ENCODE measurements at places on chromosomes 5 and 9. TPM values are rescaled to one million over a fixed set of nuclear protein-coding genes. Genes with fewer than 3 reads are reported as not detected.

The ZBED3 gene
- 0.54 TPM for total RNA-seq

The KIAA0825 gene
- 7.0 TPM for total RNA-seq

DNA sequence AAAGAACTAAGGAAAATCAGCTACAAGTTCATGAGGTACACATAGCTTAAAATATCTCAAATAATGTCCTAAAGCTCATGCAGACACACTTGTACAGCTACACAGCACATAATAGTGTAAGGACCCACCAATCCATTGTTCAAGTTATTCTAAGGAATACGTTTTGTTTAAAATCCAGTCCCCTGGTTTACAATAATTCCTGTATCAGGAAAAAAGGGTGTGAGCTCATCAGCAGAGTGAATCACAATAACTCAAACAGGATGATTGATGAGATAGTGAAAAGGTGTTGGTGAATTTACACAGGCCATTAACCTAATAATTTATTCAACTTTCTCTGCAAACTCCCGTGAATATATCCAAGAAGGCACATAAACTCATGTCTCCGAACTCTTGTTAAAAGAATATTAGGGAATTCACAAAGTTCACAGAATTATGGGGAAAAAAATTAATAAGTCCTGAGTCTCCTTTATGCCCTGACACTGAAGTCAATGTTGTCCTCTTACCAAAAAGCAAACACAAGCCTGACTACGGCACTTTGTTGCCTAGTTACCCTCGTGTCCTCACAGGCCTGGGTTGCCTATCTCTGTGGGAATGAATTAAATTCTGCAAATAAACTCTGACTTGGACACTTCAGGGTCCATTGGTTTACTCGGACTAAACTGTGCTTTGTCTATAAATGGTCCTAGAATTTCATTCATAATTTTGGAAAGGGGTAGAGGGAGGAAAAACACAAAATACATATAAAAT, 142.8 kb upstream of the PDE4D start:
- no peaks in the 10 kb centered on the region for H3K36me3 ChIP-seq
- no peak for DNase-seq
- H3K4me3 ChIP-seq: no peak overlapping the region
- peaks cover 12% of the 10 kb centered on the region for H3K27me3 ChIP-seq
- no peaks in the 10 kb centered on the region for H3K4me1 ChIP-seq

- DNase-seq: peak; percentile 47
- H3K4me3 ChIP-seq: 0 out of 2 replicates have a peak overlapping the region, but pooled peaks have one; percentile 11
- peak overlapping the region; percentile 93 for H3K27ac ChIP-seq
- H3K4me1 ChIP-seq: peaks cover 56% of the 10 kb centered on the region
- H3K27me3 ChIP-seq: no peaks in the 10 kb centered on the region
These were observed 4.6 kb downstream of the SURF4 start for GRCh38 chr9:133371261-133371711.

GRCh38 chr5:84370176-84370575, 14.5 kb downstream of the EDIL3 start:
- H3K27me3 ChIP-seq: peaks cover 32% of the 10 kb centered on the region
- H3K36me3 ChIP-seq: no peaks in the 10 kb centered on the region
- H3K4me1 ChIP-seq: no peaks in the 10 kb centered on the region
- H3K27ac ChIP-seq: no peak overlapping the region
- H3K4me3 ChIP-seq: no peak overlapping the region

GRCh38 chr9:79266986-79267385, 304.8 kb upstream of the TLE4 start:
- H3K4me1 ChIP-seq: peaks cover 17% of the 10 kb centered on the region
- H3K27ac ChIP-seq: no peak overlapping the region

DNA sequence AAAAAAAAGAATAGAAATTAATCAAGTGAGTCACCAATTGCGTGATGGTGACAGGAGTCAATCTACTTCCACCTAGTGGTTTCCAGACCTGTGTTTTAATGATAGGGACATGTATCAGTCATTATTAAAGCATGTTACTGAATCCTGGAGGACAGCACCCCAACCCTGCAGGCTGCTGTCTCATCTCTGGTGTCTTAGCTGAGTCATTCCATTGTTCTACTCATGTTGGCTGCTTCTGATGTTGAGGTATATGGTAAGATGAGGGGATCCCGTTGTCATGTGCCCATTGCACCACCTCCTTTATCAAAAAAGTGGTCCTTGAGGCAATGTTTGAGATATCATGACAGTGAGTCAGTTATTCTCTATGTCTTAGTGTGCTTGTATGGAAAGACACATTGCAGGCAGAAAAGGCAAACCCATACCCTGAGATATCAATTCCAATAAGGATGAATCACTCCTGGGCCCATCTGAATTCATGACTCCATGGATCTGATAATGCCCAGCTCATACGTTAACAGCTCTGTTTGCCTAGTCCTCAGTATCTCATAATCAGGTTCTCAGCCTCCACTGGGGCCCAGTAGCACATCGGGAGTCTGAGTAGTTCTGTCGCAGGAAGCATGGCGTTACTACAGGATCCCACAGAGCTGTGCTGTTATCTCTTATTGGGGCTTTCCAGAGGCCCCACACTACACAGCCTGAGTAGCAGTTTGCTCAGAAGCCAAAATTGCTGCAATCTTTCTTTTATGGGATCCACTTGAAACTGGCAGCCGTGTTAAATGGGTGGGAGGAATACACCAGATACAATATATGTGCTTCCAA, 31.2 kb downstream of the HMGCS1 start:
- H3K27me3 ChIP-seq: no peaks in the 10 kb centered on the region
- H3K36me3 ChIP-seq: no peaks in the 10 kb centered on the region
- no peaks in the 10 kb centered on the region for H3K4me1 ChIP-seq
- DNase-seq: peak; percentile 36
- H3K4me3 ChIP-seq: no peak overlapping the region

- DNase-seq: peak; percentile 7
- peaks cover 13% of the 10 kb centered on the region for H3K27me3 ChIP-seq
- no peak overlapping the region for H3K4me3 ChIP-seq
- no peaks in the 10 kb centered on the region for H3K36me3 ChIP-seq
- no peak overlapping the region for H3K27ac ChIP-seq
These were observed 204.4 kb downstream of the SH3GL2 start for GRCh38 chr9:17783227-17783626.

DNA sequence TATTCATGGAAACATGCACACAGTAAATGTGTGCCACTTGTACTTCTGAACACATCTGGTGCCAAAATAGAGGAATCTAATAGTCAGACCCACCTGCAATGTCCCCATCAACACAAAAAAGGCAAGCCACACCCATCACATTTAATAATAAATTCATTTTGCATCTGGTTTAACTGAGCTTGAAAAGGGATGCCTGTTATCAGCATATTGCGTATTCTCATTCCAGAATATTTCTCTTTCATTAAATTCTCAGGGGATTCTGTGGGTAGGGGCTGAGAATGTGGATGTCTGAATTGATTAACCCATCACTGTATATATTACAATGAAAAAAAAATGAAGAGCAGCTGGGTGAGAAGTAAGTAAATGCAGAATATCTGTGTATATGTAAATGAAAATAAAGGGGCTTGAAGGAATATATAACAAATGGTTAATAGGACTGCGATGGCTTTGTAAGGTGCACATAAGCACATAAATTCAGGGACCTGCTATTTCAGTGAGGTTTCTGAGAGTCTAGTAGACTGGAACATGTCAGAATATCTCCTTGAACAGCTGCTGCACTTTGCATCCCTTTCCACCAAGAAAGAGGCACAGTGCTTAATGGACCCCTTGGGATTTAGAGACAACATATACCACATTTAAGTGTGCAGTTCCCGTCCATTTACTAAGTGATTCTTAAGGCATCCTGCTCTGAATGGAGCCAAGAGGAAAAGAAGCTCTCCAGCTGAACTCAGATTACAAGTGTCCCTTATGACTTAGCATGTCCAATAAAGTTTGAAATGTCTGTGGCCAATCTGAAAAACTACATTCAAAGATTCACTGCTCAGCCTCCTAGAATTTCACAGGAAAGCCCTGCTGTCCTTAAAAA, 104.1 kb upstream of the NIPBL start:
- no peak for DNase-seq
- H3K4me1 ChIP-seq: no peaks in the 10 kb centered on the region
- peaks cover 10% of the 10 kb centered on the region for H3K27me3 ChIP-seq
- no peak overlapping the region for H3K4me3 ChIP-seq
- H3K27ac ChIP-seq: no peak overlapping the region

DNA sequence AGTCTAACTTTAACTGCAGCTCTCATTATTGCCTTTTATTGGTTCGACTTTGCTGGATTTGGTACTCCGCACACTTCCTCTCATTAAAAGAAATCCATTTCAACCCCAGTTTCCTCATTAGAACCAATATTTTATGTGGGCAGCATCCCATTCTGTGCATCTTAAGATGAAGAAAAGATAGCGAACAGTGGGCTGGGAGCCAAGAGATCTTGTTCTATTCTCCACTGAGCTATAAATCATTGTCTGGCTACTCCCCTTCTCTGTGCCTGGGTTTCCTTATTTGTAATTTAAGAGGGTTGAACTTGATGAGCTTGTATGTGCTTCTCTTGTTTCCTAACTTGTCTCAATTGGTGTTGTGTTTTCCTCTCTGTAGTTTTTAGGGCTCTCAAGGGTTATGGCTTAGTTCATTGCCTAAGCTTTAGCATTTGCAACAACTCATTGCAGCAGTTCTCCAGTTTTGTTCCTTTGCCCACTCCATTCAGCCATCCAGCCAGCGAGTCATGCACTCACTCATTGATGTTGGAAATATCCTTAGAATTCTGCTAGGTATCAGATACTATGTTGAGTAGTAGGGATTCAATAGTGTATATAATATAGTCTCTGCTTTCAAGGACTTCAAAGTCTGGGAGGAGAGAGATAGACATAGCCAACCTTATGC, 273.3 kb upstream of the TNC start:
- H3K4me3 ChIP-seq: no peak overlapping the region
- H3K36me3 ChIP-seq: no peaks in the 10 kb centered on the region
- peaks cover 9% of the 10 kb centered on the region for H3K4me1 ChIP-seq

Data from GM23248 (cell line).